ENCODE measurements at places on chromosomes 13 and 19. TPM values are rescaled to one million over a fixed set of nuclear protein-coding genes. Genes with fewer than 3 reads are reported as not detected.

The ZNF221 gene
- total RNA-seq: 5.3 TPM

The TSC22D1 gene
- 179 TPM for total RNA-seq

The ZNF701 gene
- total RNA-seq: 16.4 TPM

The DIS3 gene
- 20.4 TPM for total RNA-seq

The CYP2A6 gene
- total RNA-seq: not detected

The CYSLTR2 gene
- 1.4 TPM for total RNA-seq

The LRRC4B gene
- total RNA-seq: 2.3 TPM

The B3GNT8 gene
- total RNA-seq: 2.8 TPM

The CDADC1 gene
- total RNA-seq: 9.3 TPM

The APOC4 gene
- not detected for total RNA-seq

- H3K36me3 ChIP-seq: no peaks in the 10 kb centered on the region
- H3K27me3 ChIP-seq: no peaks in the 10 kb centered on the region
- peak overlapping the region; percentile 68 for H3K27ac ChIP-seq
Observed at GRCh38 chr19:13172346-13173138, 22.3 kb downstream of the IER2 start.

DNA sequence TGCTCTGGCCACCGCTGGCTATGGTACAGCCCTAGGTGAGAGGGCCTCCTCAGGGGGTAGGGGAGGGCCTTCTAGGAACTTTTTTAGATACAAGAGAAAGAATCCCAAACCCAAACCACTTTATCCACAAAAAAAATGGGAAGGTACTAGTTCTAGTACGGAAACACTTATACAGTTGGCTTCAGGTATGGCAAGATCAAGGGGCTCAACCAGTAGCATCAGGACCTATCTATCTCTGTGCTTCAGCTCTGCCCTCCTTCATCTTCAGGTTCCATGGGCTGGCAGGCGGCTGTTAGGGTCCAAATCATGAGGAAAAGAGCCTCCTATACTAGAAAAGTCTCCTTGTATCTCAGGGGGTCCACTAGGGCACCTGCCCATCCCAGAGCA is 1.8 kb downstream of the MRI1 start:
- DNase-seq: no peak
- no peaks in the 10 kb centered on the region for H3K27me3 ChIP-seq
- H3K4me1 ChIP-seq: peaks cover 15% of the 10 kb centered on the region

GRCh38 chr13:32414580-32414979 is 13.3 kb downstream of the N4BP2L1 start:
- no peaks in the 10 kb centered on the region for H3K27me3 ChIP-seq
- no peaks in the 10 kb centered on the region for H3K4me1 ChIP-seq
- H3K36me3 ChIP-seq: no peaks in the 10 kb centered on the region
- no peak overlapping the region for H3K4me3 ChIP-seq

DNA sequence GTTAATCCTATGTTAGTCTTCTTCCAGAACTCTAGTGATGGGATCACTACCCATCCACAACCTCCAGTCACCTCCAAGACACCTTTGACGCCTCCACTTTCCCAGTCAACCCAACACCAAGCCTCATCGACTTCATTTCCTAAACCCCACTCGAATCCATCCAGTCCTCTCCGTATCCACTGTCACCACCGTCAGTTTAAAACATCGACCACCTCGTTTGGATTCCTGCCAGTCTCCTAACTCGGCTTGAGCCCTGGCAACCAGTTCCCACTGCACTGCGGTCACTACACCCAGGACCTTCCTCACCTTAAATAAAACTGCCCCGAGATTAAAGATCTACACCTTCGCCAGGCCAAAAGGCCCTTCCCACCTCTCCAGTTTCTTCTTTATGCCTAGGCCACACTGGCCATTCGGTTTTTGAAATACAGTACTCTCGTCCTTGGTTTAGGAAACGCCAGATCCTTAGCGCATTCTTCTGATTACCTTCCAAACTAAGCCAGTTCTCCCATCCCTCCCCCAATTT is 1.2 kb downstream of the MTIF3 start:
- DNase-seq: no peak
- no peaks in the 10 kb centered on the region for H3K36me3 ChIP-seq
- H3K27ac ChIP-seq: peak overlapping the region; percentile 95
- no peaks in the 10 kb centered on the region for H3K27me3 ChIP-seq
- peaks cover 21% of the 10 kb centered on the region for H3K4me1 ChIP-seq

DNA sequence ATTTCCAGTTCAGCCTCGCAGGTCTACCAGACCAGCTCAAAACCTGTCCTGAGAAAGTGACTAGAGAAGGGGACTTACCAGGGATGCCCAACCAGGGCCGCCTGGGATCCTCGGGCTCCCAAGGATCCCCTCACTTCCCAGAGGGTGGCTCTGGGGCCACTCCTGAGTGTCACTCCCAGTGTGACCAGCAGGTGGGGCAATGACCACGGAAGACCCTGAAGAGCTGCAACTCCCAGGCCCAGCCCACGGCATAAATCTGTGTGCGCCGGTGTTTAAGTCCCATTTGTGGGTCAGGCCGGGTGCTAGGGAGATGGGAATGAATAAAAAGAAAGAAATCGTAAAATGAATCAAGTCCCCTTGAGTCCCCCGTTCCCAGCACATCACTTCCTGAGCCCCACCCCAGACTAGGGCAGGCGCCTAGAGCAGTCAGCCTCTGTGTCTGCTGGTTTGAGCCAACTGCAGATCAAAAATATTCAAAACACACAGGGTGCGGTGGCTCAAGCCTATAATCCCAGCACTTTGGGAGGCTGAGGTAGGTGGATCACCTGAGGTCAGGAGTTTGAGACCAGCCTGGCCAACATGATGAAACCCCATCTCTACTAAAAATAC is 10.7 kb downstream of the PTGIR start:
- H3K27ac ChIP-seq: no peak overlapping the region
- H3K4me3 ChIP-seq: no peak overlapping the region
- peaks cover 12% of the 10 kb centered on the region for H3K36me3 ChIP-seq

DNA sequence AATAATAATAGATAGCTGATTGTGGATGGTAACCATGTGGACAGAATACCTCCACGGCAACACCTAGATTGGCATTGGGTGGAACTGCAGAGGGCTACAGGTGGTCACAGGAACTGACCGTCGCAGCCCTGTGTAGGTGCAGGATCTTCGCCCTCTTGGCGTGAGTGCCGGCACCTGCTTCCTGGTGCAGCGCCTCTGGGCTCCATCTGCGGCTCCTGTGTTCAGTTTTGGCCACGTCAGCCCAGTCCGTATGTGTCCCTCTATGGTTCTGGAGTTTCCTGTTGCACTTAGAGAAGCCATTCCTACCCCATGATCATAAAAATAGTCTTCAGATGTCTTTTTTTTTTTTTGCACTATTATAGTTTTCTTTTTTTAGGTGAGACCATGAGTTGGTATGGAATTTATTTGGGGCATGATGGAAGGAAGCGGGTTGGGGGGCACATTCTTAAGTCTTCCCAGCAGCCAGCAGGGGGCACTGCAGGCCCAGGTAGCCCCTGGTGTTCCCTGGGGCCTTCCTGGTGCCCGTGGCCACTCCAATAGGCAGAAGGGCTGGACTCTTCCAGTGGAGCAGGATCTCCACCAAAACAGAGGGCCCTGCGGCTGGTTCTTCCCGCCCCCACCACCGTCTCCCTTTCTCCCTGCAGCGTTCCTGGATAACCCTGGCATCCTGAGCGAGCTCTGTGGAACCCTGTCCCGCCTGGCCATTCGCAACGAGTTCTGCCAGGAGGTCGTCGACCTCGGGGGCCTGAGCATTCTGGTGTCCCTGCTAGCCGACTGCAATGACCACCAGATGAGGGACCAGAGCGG is 10.1 kb upstream of the SLC25A42 start:
- no peaks in the 10 kb centered on the region for H3K36me3 ChIP-seq
- H3K27ac ChIP-seq: no peak overlapping the region
- no peaks in the 10 kb centered on the region for H3K4me1 ChIP-seq
- H3K27me3 ChIP-seq: no peaks in the 10 kb centered on the region

- no peak overlapping the region for H3K27ac ChIP-seq
- H3K4me1 ChIP-seq: no peaks in the 10 kb centered on the region
- DNase-seq: no peak
- H3K27me3 ChIP-seq: no peaks in the 10 kb centered on the region
- H3K4me3 ChIP-seq: no peak overlapping the region
- no peaks in the 10 kb centered on the region for H3K36me3 ChIP-seq
Observed at GRCh38 chr13:41382431-41382830, 71.4 kb downstream of the NAA16 start.

- no peak overlapping the region for H3K4me3 ChIP-seq
- no peak for DNase-seq
- peak overlapping the region; percentile 12 for H3K27ac ChIP-seq
- no peaks in the 10 kb centered on the region for H3K27me3 ChIP-seq
Observed at GRCh38 chr13:24502533-24503378, 9.8 kb downstream of the PARP4 start.

GRCh38 chr13:79398915-79399314 is 7.1 kb downstream of the RBM26 start:
- H3K27ac ChIP-seq: no peak overlapping the region
- H3K36me3 ChIP-seq: no peaks in the 10 kb centered on the region
- H3K27me3 ChIP-seq: no peaks in the 10 kb centered on the region

DNA sequence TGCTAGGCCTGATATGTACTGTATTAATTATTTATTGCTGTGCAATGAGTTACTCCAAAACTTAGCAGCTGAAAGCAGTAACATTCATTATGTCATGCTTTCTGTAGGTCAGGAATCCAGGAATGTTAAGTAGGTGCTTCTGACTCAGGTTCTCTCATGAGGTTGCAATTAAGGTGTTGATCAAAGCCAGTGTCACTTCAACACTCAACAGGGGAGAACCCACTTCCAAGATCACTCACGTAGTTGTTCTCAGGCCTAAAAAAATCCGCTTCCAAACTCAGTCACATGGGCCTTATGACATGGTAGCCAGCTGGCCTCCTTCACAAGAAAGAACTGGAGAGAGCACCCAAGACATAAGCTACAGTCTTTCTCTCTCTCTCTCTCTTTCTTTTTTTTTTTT is 211.1 kb upstream of the NBEA start:
- no peaks in the 10 kb centered on the region for H3K4me1 ChIP-seq
- no peak for DNase-seq
- H3K27ac ChIP-seq: no peak overlapping the region
- no peaks in the 10 kb centered on the region for H3K27me3 ChIP-seq

DNA sequence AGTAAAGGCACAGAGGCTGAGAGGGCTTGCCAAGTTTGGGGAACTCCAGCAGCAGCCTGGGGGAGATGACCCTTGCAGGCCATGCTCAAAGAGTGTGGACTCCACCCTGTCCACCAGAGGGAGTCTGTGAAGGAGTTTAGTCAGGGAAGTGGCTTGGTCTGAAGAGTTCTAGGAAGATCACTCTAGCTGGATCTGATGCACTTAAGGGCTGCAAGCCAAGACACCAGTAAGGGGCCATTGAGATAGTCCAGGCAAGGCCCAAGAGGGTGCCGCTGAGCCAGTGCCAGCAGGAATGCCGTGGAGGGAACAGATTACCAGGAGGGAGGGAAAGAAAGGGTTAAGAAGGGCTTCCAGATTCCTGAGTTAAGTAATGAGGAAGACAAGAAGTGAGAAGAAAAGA is 68.7 kb downstream of the ZAR1L start:
- no peak overlapping the region for H3K4me3 ChIP-seq
- peak overlapping the region; percentile 36 for H3K27ac ChIP-seq
- H3K36me3 ChIP-seq: peaks cover 7% of the 10 kb centered on the region
- peak; percentile 70 for DNase-seq
- peaks cover 10% of the 10 kb centered on the region for H3K4me1 ChIP-seq

GRCh38 chr13:38537051-38537450 is 149.8 kb upstream of the FREM2 start:
- H3K4me3 ChIP-seq: no peak overlapping the region
- DNase-seq: no peak
- H3K4me1 ChIP-seq: no peaks in the 10 kb centered on the region
- H3K27me3 ChIP-seq: no peaks in the 10 kb centered on the region

- peak; percentile 100 for DNase-seq
- H3K4me1 ChIP-seq: no peaks in the 10 kb centered on the region
- peak overlapping the region; percentile 92 for H3K4me3 ChIP-seq
- peaks cover 13% of the 10 kb centered on the region for H3K36me3 ChIP-seq
- no peaks in the 10 kb centered on the region for H3K27me3 ChIP-seq
Observed at GRCh38 chr19:55654323-55654867, 440 bp upstream of the U2AF2 start.

DNA sequence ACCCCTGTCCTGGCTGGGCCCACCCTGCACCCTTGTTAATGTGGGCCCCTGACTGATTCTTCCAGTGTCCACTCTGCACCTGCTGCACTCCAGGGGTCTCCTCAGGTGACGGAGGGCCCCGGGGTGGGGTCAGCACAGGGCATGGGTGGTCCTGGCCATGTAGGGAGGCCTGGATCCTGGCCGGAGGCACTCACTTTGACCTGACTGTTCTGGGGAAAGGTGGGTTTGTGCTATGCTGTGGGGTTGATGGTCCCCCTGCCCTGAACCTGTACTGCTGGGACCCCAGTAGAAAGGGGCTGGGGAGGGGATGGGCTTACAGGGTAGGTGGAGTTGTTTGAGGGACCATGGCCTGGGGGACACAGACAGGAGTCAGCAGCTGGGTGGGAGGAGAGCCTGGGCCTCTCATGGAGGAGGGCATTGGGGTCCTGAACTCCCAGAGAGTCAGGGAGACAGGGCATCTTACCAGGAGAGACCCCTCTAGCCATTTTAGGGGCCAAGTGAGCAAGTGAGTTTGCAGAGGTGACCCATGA is 25.8 kb upstream of the CEACAM1 start:
- H3K36me3 ChIP-seq: no peaks in the 10 kb centered on the region
- H3K27me3 ChIP-seq: no peaks in the 10 kb centered on the region
- no peak for DNase-seq
- no peak overlapping the region for H3K27ac ChIP-seq
- H3K4me1 ChIP-seq: no peaks in the 10 kb centered on the region

- DNase-seq: no peak
- H3K4me3 ChIP-seq: no peak overlapping the region
- H3K36me3 ChIP-seq: no peaks in the 10 kb centered on the region
- no peak overlapping the region for H3K27ac ChIP-seq
Observed at GRCh38 chr13:74452881-74453280, 318.7 kb upstream of the KLF12 start.

- H3K36me3 ChIP-seq: no peaks in the 10 kb centered on the region
- H3K27me3 ChIP-seq: no peaks in the 10 kb centered on the region
- H3K27ac ChIP-seq: no peak overlapping the region
- DNase-seq: no peak
- no peaks in the 10 kb centered on the region for H3K4me1 ChIP-seq
Observed at GRCh38 chr19:50189331-50189730, 14.1 kb upstream of the MYH14 start.

- H3K36me3 ChIP-seq: no peaks in the 10 kb centered on the region
- no peaks in the 10 kb centered on the region for H3K27me3 ChIP-seq
- H3K27ac ChIP-seq: no peak overlapping the region
- peaks cover 5% of the 10 kb centered on the region for H3K4me1 ChIP-seq
- DNase-seq: no peak
Observed at GRCh38 chr13:108961542-108962125, 332.2 kb downstream of the MYO16 start.

DNA sequence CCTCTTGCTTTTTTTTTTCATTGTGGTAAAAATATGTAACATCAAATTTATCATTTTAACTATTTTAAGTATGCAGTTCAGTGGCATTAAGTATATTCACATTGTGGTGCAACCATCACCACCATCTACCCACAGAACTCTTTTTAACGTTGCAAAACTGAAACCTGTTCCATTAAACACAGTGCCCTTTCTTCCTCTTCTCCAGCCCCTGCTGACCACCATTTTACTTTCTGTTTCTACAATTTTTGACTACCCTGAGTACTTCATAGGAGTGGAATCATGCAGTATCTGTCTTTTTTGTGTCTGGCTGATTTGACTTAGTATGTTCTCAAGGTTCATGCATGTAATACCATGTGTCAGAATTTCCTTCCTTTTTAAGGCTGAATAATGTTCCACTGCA is 153.1 kb downstream of the FGF9 start:
- no peaks in the 10 kb centered on the region for H3K27me3 ChIP-seq
- H3K27ac ChIP-seq: no peak overlapping the region

All from sigmoid colon (tissue), 7 donors.